ENCODE measurements at places on chromosomes 3 and 15. TPM values are rescaled to one million over a fixed set of nuclear protein-coding genes. Genes with fewer than 3 reads are reported as not detected.

- no peaks in the 10 kb centered on the region for H3K4me1 ChIP-seq
- no peak for DNase-seq
- no peak overlapping the region for H3K4me3 ChIP-seq
- no peaks in the 10 kb centered on the region for H3K27me3 ChIP-seq
- H3K36me3 ChIP-seq = no peaks in the 10 kb centered on the region
- H3K27ac ChIP-seq = no peak overlapping the region
Observed at GRCh38 chr15:27214032-27214431, 243.1 kb downstream of the GABRG3 start.

DNA sequence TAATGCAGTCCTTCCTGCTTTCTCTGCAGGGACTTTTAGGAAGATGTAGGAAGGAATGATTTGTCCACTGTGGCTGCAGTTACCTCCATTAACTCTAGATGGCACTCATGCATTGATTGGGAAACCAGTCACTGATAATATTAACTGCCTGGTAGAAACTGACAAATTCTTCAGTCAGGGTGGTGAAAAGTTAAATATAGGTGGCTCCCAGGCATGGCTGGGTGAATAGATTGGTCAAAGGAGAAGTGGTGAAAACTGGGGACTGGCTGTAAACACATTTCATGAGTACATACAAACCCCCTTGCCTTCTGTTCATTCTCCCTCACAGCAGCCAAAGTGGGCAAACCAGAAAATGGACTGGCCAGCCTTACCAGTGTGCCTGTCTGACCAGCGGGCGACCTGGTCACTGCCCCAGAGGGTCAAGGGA lies 333.4 kb downstream of the THSD4 start:
- H3K27me3 ChIP-seq = no peaks in the 10 kb centered on the region
- DNase-seq = peak; percentile 52
- H3K4me3 ChIP-seq = no peak overlapping the region
- no peaks in the 10 kb centered on the region for H3K36me3 ChIP-seq

DNA sequence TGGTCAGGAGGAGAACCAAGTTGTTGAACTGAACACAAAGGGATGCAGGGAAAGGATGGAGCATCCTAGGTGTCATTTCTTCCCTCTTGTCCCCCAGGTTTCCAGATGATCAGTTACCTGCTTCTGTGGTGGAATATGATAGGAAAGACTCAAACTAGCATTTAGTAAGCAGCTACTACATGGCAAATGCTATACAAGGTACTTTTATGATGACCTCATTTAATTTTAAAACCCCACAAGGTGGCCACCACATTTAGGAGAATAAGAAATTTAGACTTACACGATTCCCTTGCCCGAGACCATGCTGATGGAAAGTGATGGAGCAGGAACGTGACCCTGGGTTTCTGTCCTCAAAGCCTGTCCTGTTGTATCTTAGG lies 40.9 kb downstream of the CCR4 start:
- H3K27me3 ChIP-seq = no peaks in the 10 kb centered on the region
- no peak overlapping the region for H3K27ac ChIP-seq
- H3K4me3 ChIP-seq = no peak overlapping the region
- no peaks in the 10 kb centered on the region for H3K4me1 ChIP-seq
- DNase-seq = no peak
- H3K36me3 ChIP-seq = peaks cover 15% of the 10 kb centered on the region

DNA sequence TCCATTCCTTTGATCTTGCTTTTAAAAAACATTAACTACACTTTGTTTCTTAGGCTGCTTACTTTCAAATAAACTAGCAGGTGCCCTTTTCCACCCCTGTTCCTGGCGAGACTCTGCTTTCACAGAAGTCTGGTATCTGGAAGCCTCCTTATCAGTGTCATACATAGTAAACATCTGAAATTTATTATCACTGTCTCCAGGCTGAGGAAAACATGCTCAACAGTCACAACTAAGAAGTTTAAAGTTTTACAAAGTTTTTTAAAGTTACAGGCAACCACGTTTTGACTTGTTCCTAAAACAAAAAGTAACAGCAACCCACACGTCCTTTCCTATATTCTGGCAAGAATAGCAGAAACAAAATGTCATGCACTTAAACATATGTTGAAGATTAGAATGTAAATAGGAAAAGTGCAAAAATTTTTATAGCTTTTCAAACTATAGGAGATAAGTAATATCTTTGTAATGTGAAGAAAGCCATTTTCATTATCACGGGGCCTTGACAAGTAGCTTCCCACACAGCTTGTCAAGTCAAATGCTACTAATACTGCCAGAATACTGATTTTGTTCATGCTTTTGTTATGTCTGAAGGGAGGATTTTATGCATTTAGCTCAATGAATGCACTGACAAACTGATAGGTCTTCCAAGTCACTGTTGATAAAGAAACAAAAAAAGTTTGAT lies 275.2 kb upstream of the KCNMB2 start:
- H3K27ac ChIP-seq = no peak overlapping the region
- peaks cover 3% of the 10 kb centered on the region for H3K4me1 ChIP-seq
- H3K4me3 ChIP-seq = no peak overlapping the region
- H3K36me3 ChIP-seq = no peaks in the 10 kb centered on the region
- H3K27me3 ChIP-seq = no peaks in the 10 kb centered on the region

DNA sequence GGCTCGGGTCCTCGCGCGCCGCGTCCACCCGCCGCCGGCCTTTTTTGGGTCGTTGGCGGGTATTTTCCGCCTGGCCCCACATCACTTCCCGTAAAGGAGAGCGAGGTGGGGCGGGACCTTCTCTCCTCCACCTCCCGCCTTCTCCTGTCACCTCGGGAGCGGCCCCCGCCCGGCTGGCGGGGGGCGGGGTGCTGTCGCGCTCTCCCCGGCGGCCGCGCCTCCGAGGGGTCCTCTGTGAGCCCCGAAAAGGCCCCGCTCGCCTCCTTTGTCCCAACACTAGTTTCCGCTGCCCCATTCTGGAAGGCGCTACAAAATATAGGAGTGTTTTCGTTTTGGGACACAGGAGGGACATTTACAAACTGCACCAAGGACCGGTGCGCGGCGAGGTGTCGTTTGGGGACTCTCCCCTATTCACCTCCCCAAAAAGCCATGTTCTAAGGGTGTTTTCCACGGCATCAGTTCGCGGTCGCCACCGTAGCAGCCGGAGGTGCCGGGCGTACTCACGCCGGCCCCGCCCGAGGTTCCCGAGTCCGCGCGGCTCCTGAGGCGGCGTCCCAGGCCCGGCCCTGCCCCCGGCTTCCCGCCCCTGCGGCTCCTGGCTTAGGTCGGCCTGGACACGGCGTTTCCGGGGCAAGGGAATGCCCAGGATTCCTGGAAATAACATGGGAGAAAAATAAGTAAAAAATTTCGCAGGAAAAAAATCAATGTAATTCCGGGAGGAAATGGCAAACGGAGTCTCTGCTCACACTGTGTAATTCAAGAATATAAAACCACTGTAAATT lies at the start of gene RAB27A:
Gene RAB27A, minus strand, starts transcription at position 68 of the 782 bp plus-strand sequence. CDS start 54,879 bp downstream, outside the sequence.
- peak within 1 kb of the TSS; percentile 86 for H3K27ac ChIP-seq
- no peaks in the 10 kb centered on the region for H3K27me3 ChIP-seq
- H3K4me1 ChIP-seq = peaks cover 8% of the 10 kb centered on the region

DNA sequence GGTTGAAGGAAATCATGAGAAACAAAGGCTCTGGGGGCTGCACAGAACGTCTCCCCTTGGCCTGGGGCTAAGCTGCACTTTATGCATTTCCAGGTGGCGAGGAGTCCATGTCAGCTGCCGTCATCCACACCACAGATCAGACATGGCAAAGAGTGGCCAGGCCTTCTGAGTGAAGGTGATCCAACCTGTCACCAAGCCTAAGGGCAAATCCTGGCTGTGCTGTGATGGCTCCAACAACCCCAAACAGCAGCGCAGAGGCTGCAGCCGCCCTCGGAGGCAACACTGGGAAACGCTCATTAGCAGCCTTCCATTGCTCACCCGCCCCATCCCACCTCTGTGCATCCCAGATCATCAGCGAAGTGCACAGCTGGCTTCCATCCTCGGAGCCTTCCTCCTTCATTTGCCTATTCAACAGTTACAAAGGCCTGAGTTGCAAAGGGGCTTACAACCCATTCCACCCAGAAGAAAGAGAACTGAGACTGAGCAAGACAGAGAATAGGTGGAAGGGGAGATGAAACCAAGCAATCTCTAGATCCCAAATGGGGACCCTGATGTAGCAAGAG lies 55.7 kb downstream of the SRGAP3 start:
- H3K4me1 ChIP-seq = no peaks in the 10 kb centered on the region
- H3K4me3 ChIP-seq = no peak overlapping the region
- no peak for DNase-seq

- no peak overlapping the region for H3K4me3 ChIP-seq
- peak; percentile 15 for DNase-seq
- no peaks in the 10 kb centered on the region for H3K4me1 ChIP-seq
Observed at GRCh38 chr3:127427156-127427555, 139.3 kb upstream of the PRR20G start.

GRCh38 chr3:118577055-118577777 lies 457.4 kb downstream of the IGSF11 start:
- no peaks in the 10 kb centered on the region for H3K36me3 ChIP-seq
- no peak overlapping the region for H3K27ac ChIP-seq
- H3K27me3 ChIP-seq = no peaks in the 10 kb centered on the region
- no peaks in the 10 kb centered on the region for H3K4me1 ChIP-seq
- DNase-seq = peak; percentile 18

GRCh38 chr15:72890043-72890442 lies 106.5 kb upstream of the ADPGK start:
- H3K27me3 ChIP-seq = no peaks in the 10 kb centered on the region
- H3K4me1 ChIP-seq = no peaks in the 10 kb centered on the region
- H3K36me3 ChIP-seq = no peaks in the 10 kb centered on the region
- no peak for DNase-seq
- H3K4me3 ChIP-seq = no peak overlapping the region

DNA sequence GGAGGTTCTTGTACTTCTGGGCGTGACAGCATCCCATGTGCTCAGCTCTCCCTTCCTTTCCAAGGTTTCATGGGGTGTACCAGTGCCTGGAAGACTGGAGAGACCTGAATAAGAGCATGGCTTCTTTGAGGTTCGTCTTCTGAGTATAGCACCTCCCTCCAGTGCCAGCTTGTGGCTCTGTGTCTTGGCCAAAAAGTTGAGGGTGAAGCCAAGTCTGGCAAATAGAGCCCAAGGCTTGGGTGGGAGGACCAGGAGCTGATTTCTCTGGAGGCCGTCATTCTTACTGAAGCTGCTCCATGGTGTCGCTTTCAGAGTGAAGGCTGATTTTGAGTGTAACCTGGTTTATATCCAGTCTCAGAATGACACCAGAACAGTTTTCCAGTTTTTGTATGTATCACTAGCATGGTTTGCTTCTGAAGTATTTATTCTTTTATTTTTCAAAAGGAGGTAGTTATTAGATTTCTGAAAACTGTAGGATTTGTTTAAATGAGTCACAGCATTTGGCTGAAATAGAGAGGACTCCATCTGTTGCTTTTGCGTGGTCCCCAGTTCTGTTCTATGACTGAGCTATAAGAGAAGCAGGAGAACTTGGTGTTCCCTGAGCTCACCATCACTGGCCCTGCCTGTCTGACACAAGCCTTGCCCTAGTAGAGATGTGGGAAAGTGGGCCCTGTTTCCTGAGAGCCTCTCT lies 47.2 kb downstream of the BSN start:
- no peak overlapping the region for H3K4me3 ChIP-seq
- H3K27me3 ChIP-seq = no peaks in the 10 kb centered on the region
- DNase-seq = no peak
- no peaks in the 10 kb centered on the region for H3K4me1 ChIP-seq

GRCh38 chr3:50334339-50335075 lies 6.1 kb downstream of the RASSF1 start:
- peak overlapping the region; percentile 97 for H3K4me3 ChIP-seq
- no peaks in the 10 kb centered on the region for H3K27me3 ChIP-seq
- peak overlapping the region; percentile 98 for H3K27ac ChIP-seq

GRCh38 chr3:140292170-140292569 lies 357.2 kb downstream of the CLSTN2 start:
- peaks cover 7% of the 10 kb centered on the region for H3K4me1 ChIP-seq
- H3K4me3 ChIP-seq = no peak overlapping the region
- no peak overlapping the region for H3K27ac ChIP-seq

- H3K36me3 ChIP-seq = no peaks in the 10 kb centered on the region
- H3K4me1 ChIP-seq = no peaks in the 10 kb centered on the region
- no peak overlapping the region for H3K4me3 ChIP-seq
Observed at GRCh38 chr15:51328926-51329325, 9.5 kb downstream of the CYP19A1 start.

- no peaks in the 10 kb centered on the region for H3K27me3 ChIP-seq
- H3K4me3 ChIP-seq = no peak overlapping the region
- no peaks in the 10 kb centered on the region for H3K4me1 ChIP-seq
- no peaks in the 10 kb centered on the region for H3K36me3 ChIP-seq
- no peak for DNase-seq
- H3K27ac ChIP-seq = no peak overlapping the region
Observed at GRCh38 chr15:39195961-39196486, 384.9 kb upstream of the THBS1 start.

GRCh38 chr3:123385981-123386380 lies 62.9 kb downstream of the ADCY5 start:
- no peak overlapping the region for H3K4me3 ChIP-seq
- H3K27ac ChIP-seq = peak overlapping the region; percentile 75
- DNase-seq = peak; percentile 68

DNA sequence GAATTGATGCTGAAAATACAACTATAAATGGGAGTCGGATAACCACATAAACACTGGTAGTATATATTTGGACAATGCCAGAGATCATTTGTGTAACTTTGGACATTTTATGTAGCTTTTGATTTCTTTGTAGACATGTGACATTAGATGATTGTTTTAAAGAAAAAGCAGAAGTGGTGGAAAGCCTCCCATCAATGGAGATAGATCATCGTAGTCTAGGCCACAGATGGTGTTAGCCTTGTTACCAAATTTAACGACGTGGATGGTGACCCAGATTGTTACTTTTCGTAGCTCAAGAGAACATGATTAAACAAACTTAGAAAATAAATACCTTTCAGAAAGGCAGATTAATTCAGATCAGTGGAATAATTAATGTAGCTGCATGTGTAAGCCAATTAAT lies 8.8 kb downstream of the CACNA1D start:
- no peaks in the 10 kb centered on the region for H3K4me1 ChIP-seq
- peaks cover 7% of the 10 kb centered on the region for H3K27me3 ChIP-seq
- H3K27ac ChIP-seq = no peak overlapping the region
- no peak overlapping the region for H3K4me3 ChIP-seq
- DNase-seq = no peak

The VEPH1 gene
- not detected for total RNA-seq

The UCN2 gene
- 0.30 TPM for total RNA-seq

The TMEM212 gene
- total RNA-seq = not detected

The PLCB2 gene
- 4.2 TPM for total RNA-seq

Data from heart left ventricle (tissue), 16 donors.